ENCODE measurements at places on chromosomes 2 and 18. TPM values are rescaled to one million over a fixed set of nuclear protein-coding genes. Genes with fewer than 3 reads are reported as not detected.

DNA sequence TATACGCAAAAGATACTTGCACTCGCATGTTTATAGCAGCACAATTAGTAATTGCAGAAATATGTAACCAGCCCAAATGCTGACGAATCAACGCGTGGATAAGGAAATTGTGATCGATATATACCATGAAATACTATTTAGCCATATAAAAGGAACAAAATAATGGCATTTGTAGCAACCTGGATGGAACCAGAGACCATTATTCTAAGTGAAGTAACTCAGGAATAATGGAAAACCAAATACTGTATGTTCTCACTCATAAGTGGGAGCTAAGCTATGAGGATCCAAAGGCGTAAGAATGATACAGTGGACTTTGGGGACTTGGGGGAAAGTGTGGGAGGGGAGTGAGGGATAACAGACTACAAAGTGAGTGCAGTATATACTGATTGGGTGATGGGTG is 1008.0 kb upstream of the CRIM1 start:
- DNase-seq, result no peak
- no peaks in the 10 kb centered on the region for H3K27me3 ChIP-seq
- no peaks in the 10 kb centered on the region for H3K36me3 ChIP-seq
- H3K27ac ChIP-seq, result no peak overlapping the region
- H3K4me1 ChIP-seq, result no peaks in the 10 kb centered on the region
- no peak overlapping the region for H3K4me3 ChIP-seq

DNA sequence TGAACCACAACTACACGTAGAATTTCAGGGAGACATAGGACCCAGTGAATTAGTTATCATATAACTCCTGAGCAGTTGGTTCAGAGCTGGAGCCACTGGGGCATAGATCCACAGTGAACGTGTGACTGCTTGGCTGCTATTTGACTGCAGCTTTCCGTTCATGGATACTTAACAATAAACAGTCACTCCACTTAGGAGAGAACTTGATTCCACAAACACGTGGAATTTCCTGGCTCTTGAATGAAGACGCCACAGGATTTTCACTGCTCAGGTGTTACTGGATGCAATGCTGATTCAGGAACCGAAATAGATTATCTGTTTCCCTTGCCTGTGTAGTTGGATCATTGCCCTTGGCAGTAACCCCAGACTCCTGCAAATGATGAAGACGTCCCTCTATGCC is 679.1 kb upstream of the ZEB2 start:
- no peaks in the 10 kb centered on the region for H3K36me3 ChIP-seq
- H3K27me3 ChIP-seq, result no peaks in the 10 kb centered on the region
- H3K27ac ChIP-seq, result peak overlapping the region; percentile 49
- H3K4me1 ChIP-seq, result peaks cover 16% of the 10 kb centered on the region

- no peak for DNase-seq
- H3K27ac ChIP-seq, result no peak overlapping the region
- H3K27me3 ChIP-seq, result no peaks in the 10 kb centered on the region
- no peaks in the 10 kb centered on the region for H3K36me3 ChIP-seq
- peaks cover 7% of the 10 kb centered on the region for H3K4me1 ChIP-seq
These were observed 117.2 kb downstream of the UXS1 start for GRCh38 chr2:106076941-106077340.

- H3K4me1 ChIP-seq, result no peaks in the 10 kb centered on the region
- no peaks in the 10 kb centered on the region for H3K36me3 ChIP-seq
- no peak for DNase-seq
- H3K4me3 ChIP-seq, result no peak overlapping the region
- H3K27ac ChIP-seq, result no peak overlapping the region
- no peaks in the 10 kb centered on the region for H3K27me3 ChIP-seq
These were observed 870.6 kb downstream of the CBLN2 start for GRCh38 chr18:71673498-71673897.

The ERLEC1 gene
- 44.3 TPM for total RNA-seq

The AQP12B gene
- not detected for total RNA-seq

Measured in left ventricle myocardium inferior (tissue), 1 donor.